ENCODE measurements at places on chromosomes 1 and 21.

DNA sequence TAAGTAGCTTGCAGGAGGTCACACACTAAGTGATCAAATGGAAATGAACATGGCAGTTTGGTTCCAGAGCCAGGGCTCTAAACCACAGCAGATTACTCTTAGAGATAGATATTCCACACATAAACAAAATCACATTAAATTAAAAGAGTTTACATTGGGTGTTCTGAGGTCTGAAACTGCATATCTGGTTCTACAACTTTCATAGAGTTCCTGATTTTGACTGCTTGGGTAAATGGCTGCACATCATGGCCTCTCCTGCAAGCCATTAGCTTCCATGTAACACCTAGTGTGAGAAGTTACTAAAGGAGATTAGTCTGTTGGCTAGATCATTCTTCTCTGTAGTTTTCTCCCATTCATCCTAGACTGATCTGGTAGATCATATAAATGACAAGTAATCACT, 12.8 kb upstream of the XCL2 start:
- no peak for DNase-seq

DNA sequence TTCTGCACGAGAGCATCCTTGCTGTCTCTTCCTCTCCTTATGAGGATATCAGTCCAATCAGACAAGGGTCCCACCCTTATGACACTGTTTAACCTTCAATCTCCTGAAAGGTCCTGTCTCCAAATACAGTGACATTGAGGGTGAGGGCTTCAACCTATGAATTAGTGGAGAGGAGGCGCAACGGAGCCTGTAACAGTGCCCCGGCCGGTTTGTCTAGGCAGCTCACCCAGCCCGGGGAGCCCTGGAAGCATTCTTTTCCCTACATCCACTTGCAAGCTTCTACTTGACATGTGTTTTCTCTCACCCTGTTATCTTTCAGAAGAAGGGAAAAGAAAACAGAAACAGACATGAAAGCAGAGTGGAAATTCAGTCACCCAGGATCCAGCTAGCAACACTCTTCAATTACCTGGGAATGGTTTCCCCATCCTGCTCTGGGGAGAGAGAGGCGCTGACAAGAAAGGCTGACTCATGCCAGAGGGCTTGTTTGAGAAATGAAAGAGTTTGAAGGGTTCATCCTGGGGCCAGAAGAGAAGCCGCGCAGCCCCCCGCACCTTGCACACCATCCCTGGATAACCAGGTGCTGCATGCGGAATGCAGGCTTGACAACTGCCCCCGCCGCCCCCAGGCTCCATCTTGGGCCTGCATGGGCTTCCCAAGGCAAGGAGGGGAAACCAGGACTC, 394.9 kb downstream of the NPHP4 start:
- DNase-seq: no peak

- no peak for DNase-seq
These were observed 121.0 kb upstream of the TSPAN2 start for GRCh38 chr1:115210302-115210711.

- no peak for DNase-seq
These were observed 34.2 kb upstream of the JUN start for GRCh38 chr1:58818075-58818474.

GRCh38 chr1:19682257-19682656, 17.6 kb downstream of the HTR6 start:
- no peak for DNase-seq

DNA sequence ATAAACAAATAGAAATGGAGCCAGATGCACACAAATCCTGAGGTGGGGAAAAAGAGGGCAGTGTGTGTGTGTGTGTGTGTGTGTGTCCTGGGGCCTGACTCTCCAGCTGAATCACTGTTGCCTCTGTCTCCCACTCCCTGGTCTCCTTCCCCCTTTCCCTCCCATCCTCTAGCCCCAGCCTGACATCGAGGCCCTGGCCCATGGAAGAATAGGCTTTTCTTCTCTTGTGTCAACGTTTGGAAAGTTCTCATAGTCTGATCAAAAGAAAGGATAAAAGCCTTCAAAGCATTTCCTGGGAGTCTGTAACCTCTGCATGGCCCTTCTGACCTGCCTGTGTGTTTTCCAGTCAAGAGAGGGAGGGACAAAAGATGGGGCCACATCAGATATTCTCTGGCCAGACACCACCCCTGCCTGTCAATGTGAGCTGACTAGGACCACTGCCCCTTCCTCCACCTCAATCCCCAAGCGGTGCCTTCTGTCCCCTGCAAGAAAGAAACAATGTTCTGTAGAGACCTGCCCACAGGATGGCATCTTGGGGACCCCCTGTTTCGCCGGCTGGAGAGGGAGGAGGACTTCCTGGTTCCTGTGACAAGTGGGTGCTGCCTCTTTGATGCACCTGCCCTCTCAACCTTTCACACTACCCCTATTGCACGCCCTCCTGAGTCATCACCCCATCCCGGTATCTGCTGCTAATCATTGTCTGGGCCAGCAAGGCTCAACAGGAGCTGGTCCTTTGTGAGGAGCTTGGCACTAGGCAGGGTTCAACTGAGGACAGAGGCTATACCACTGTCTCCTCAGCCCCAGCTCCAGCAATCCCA, 16.2 kb downstream of the KCNJ10 start:
- no peak for DNase-seq

- no peak for DNase-seq
These were observed 2.2 kb upstream of the HAO2 start for GRCh38 chr1:119366424-119366823.

DNA sequence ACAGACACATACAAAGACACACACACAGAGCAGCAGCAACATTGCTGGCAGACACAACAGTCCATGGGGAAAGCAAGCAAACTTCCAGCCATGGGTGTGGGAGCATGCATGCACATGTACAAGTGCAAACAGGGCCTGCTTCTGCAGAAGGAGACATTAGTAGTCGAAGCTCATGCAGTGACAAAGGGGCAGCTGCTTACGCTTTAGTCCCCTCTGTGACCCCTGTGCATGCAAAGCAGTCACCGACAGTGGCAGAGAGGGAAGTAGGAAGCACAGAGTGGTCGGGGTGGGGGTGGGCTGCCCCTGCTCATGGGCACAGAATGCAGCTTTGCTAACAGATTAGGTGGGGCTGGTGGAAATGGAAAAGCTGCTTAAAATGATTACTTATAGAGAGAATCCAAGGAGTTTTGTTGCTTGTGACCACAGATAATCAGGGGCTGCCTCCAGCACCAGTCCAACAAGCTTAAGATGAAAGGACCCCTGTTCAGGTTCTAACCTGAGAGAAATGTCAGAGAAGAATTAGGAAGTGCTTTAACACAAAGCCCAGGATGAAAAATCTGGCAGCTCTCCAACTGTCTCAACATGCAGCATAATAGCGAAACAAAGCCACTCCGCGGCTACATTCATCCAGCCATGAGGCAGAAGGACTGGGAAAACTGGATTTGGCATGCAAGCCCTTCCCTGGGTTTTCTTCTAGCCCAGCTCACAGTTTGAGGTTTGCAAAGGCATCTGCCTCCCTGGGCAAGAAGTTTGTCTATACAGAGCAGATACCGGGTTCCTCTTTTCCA, 378.9 kb downstream of the KCNH1 start:
- DNase-seq: no peak

DNA sequence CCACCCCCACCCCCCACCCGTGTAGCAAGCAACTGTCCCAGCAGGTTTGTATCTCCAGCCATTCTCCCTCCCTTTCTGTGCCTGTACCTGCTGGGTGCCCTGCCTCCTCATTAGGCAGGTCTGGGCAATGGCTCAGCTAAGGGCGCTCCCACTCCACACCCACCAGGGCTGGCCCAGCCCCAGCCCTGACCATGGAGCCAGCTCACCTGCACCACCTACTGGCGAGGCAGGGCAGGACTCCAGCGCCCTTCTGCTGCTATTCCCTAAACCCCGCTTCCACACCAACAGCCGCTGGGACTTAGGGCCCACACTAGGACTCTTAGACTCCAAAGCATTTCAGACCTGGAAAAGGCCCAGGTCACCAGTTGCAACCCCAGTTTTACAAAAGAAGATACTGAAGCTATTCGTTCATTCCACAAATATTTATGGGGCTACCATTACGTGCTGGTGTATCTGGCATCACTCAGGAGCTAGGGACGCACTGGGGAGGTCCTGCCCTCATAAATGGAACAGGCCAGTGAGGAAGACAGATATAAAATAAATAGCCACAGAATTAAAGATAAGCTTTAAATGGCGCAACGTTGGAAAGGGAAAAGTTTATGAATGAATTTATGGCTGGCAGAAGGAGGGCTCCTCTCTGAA, 24.0 kb downstream of the PGLYRP3 start:
- no peak for DNase-seq

DNA sequence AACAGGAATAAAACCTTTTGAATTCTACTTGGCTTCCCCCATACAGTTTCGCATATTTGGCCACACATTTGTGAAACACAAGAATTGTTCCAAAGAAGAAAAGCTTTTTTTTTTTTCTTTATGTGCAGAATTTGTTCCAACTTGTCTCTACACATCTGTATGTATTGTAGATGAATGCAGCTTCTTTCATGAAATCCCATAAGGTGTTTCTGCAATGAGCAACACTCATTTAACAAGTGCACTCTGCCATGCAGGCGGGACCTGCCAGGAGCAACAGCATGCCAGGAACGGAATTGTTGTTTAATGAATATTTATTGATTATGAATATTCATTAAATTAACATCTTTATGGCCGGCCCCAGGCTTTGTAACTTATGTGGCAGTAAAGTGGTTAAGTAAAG, 1075.0 kb downstream of the TTLL7 start:
- no peak for DNase-seq

DNA sequence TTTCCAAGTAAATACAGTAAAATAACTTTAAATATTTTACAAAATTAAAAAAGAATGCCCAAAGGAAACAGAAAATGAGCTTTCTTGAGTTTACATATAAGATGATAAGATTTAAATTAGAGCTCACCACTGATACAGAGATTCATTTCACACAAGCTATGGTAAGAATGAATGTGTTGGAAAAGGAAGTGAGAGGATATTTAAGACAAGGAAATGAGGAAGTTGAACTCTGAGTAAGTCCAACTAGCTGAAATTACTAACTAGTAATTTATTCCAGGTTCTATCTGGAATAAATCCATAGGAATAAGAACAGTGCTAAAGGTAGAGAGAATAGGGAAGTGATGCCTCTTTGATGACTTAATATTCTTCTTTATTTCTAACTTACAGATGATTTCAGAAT, 42.4 kb downstream of the FNBP1L start:
- no peak for DNase-seq

DNA sequence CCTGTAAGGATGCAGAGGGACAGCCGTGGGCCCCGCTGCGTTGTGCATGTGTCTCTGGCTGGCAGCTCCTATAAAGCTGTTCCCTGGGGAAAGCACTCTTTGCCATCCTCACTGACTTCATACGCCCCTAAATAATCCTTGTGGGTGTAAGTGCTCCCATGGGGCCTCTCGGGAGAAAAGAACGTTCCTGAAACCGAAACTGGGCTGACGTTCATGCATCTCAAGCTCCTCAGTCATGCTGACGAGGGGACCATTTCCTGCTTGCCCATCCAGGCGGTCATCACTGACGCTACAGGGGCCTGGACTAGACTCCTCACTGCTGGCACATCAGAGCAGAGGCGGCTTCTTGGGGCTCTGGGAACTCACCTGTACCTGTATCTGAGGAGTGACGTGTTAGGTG, 73.1 kb upstream of the USP24 start:
- DNase-seq: no peak

DNA sequence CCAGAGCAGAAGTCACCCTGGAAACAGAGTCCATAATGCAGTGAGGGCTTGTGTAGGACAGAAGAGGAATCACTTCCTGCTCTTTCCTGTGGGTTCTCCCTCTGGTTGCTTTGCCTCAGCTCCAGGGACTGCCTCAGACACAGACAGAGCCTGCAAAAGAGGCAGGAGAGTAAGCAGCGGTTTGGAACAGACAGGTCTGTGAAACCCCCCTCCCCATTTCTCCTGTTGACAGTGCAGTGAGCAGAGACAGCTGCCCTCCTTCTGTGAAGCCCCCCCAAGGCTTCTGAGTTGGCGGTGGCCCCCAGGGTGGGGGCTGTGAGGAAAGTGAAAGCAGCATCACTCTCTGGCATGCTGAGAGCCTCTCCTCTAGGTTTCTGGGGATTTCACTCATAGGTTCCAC, 53.0 kb downstream of the MAB21L3 start:
- no peak for DNase-seq

- no peak for DNase-seq
These were observed 1.8 kb downstream of the SMYD2 start for GRCh38 chr1:214282630-214283242.

- DNase-seq: no peak
These were observed 183.9 kb downstream of the NRIP1 start for GRCh38 chr21:14880922-14881321.

DNA sequence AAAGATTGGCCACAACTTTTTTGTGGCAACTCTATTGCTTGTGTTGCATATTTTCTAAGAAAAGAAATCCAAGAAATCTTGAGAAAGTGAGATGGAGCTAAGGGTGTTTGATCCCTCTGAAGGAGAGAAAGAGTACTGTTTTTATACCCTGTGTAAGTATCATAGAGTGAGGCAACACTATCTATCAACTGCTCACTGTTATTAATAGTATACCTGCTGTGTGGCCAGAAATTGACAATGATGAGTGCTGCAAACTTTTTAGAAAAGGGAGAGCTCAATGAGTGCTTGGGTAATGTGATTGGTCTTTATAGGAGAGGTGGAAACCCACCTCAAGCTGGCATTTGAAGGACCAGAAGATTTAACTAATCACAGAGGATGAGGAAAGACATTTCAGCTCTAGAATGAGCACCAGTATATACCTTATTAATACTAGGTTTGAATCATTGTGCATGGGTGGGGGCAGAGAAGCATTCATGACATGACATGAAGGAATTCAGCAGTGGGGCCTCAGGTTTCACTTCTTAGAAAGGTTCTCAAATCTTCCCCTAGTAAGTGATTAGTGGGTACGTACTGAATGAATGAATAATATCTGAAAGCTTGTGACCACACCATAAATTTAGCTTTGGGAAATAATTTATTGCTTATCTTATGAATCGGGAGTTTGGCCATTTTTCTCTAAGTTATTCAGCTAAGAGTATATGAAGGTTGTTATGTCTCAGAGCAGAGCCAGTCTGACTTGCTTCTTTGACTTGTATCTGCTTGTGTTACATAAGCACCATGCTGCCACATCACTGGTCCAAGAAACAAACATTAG, 169.2 kb upstream of the SGIP1 start:
- DNase-seq: no peak

DNA sequence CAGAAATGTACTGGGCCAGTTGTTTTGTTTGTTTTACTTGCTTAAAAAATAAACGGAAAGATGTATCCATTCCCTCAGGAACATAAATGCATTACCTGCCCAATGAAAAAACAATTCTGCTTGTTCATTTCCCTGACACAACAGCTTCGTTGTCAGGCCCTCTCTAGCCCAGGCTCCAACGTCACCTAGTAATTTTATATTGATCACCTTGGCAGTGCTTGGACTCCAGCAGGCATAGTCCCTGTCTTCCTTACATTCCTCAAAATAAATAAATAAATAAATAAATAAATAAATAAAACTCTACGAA, 1.2 kb downstream of the CEP170 start:
- no peak for DNase-seq

DNA sequence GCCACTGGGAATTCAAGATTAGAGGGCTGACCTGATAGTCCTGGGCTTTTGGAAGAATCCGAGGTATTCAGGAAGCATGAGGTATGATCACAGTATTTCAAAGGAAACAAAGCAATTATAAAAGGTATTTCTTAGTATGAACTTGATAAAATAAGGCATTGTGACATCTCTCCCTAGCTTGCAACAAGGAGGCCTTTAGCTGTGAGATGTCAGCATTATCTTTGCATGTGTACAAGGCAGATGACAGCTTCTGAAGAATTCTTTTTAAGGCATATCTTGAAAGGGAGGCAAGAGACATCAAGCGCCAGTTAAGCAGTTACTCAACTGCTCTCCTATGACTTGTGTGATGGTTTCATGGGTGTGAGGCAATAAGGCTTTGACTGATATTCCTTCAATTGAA, 1123.7 kb downstream of the PLA2G4A start:
- no peak for DNase-seq

- no peak for DNase-seq
These were observed 49.9 kb downstream of the CLCA4 start for GRCh38 chr1:86596741-86597290.
